ENCODE measurements at places on chromosomes 4 and X. TPM values are rescaled to one million over a fixed set of nuclear protein-coding genes. Genes with fewer than 3 reads are reported as not detected.

Gene TSR2
- 33.8 TPM for total RNA-seq

Gene PLAC1
- not detected for total RNA-seq

Gene CT45A10
- total RNA-seq, result not detected

Gene PCDH18
- 0.12 TPM for total RNA-seq

Gene SHISA3
- total RNA-seq, result not detected

Gene EXOC1L
- not detected for total RNA-seq

Gene RAPGEF2
- 23.9 TPM for total RNA-seq

Gene TCEAL2
- 2.4 TPM for total RNA-seq

Gene GLOD5
- not detected for total RNA-seq

Gene FREM3
- not detected for total RNA-seq

Gene SLC7A11
- total RNA-seq, result 0.21 TPM

Gene GAGE12H
- not detected for total RNA-seq

Gene GPRIN3
- total RNA-seq, result 10.2 TPM

Gene PPBP
- total RNA-seq, result not detected

Gene SRPK3
- not detected for total RNA-seq

Gene CCSER1
- total RNA-seq, result not detected

Gene GYG2
- not detected for total RNA-seq

Gene OTUD6A
- not detected for total RNA-seq

Measured in naive thymus-derived CD4-positive, alpha-beta T cell (primary cell).